ENCODE measurements at places on chromosomes 2 and 18. TPM values are rescaled to one million over a fixed set of nuclear protein-coding genes. Genes with fewer than 3 reads are reported as not detected.

DNA sequence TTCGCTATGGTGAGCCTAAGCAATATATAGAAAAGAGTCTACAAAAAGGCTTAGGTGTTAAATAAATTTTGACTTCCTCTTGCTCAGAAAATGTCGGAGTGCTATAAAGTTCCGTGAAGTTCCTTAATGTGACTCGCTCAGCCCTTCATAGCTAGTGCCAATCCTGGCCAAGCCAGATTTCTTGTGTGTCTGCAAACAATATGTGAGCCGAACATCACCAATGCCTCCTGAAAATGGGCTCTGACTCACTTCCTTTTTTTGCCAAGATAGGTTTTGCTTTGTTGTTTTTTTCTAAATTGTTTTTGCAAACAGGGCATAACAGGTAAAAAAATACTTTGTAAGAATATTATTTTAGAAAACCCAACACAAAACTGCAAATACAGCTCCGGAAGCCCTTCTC, 26.1 kb downstream of the CDC42EP3 start:
- no peak for DNase-seq

DNA sequence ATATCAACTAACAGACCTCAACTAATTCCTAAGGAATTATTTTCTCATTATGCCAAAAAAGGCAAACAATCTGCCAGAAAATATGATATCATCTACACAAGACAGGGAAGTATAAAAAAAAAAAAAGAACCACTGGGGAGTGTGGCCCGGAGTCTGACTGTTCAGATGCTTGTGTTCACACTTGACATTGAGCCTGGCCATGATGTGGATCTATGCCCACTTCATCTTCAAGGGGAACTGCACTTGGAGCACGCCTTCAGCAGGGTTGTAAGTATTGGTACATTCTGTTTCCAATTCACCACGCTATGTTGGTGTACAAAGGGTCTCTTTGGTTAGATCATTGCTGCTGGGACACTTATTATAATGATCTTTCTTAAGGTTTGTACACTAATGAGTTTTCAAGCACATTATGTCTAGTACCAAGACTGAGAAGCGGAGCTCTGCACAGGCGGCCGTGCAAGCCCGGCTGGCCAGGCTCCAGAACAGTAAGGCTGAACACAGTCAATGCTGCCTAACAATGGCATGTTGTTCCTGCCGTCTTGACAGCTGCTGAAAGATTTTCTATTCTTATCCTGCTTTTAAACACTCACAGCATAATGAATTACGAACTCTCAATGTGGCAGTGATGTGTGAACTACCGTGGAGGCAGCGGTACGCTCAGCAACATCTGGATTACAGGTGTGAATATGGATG, 788.4 kb upstream of the SOX11 start:
- DNase-seq, result no peak

- DNase-seq, result no peak
Observed at GRCh38 chr18:32389858-32390257, 80.8 kb downstream of the GAREM1 start.

GRCh38 chr2:129009555-129010146, 691.0 kb upstream of the HS6ST1 start:
- no peak for DNase-seq

The EFR3B gene
- 0.46 TPM for total RNA-seq
